Pancreas (tissue), 10 donors: ENCODE measurements at places on chromosomes 16 and 17. TPM values are rescaled to one million over a fixed set of nuclear protein-coding genes. Genes with fewer than 3 reads are reported as not detected.

MT1G gene
- total RNA-seq, result 89.4 TPM

DNA sequence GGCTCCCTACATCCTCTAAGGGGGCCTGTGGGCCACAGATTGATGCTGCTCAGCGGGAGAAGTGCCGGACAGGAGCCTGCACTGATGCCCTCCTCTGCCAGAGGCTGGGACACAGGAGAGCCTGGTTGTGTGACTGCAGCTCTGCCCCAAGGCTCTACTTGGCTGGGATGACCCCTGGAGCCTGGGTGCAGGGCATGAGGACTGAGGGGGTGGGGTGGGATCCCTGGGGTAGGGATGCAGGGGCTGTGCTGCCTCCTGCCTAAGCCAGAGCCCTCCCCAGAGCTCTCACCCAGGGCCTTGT, 577 bp downstream of the EVPLL start:
- no peak for DNase-seq

GRCh38 chr17:61410141-61411010, 10.7 kb downstream of the TBX2 start:
- no peak for DNase-seq

DNA sequence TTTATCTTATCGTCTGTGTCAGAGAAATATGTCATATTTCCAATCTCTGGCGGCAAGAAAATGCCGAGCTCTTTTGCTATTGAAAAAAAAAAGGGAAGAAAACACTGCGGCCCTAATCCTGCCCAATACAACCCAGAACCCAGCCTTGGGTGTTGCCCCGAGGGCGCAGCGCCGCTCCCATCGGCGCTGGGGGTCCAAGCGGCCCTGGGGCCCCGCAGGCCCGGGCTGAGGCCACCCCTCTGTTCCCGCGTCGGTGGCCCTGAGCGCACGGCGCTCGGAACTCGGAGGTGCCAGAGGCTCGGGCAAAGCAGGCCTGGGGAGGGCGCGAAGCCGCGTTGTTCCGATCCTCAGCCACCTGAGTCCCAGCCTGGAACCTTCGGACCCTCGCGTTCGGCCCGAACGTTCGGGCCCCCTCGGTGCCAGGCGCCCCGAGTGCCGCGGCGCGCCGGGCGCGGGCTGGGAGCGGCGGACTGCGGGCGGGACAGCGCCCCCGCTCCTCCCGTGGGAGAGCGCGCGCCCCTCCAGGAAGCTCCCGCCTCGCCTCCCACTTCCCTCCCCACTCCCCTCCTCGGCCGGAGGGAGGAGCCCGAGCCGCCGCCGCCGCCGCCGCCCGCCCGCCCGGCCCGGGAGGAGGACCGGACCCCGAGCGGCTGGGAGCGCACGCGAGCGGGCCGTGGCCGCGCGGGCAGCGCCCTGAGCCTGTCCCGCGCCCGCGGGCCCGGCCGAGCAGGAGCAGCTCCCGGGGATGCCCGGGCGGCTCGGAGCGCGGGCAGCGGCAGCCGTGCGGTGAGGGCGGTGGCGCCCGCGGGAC, at the start of gene CPNE2:
Gene CPNE2 (plus strand): TSS at position 609 of the 811 bp plus-strand sequence. CDS start 18,160 bp downstream, outside the sequence.
- no peak for DNase-seq

DNA sequence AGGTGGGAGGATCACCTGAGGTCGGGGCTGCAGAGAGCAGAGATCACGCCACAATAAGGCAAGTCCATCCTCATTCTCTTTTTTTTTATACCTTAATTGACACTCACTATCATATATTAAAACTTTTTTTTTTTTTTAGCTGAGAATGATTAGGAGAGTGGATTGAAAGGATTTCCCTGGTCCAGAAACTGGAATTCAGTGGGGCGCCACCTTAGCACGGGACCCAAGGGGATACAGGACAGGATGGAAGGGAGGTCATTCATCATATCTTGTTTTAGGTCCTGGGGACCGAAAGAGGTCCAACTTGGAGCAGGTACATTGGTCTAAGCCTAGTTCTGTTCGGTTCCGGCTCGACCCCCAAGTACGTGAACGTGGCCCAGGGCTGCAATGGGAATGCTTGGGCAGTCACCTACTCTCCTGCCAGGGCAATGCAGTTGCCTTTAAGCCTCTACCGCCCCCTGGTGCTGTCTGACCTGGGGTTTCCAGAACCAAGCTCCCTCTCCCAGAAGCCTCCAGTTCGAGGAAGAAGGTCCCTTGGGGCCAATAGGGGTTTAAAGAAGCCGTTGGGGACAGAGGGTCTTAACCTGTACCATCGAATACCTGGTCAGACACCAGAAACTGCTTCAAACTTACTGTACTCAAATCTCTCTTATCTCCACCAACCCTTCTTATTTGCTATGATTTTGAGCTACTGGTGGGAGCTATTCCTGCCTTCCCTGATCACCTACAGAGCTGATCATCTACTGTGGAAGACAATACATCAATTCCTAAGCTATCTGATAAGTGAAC, 19.9 kb upstream of the GPATCH8 start:
- DNase-seq, result peak; percentile 69

- no peak for DNase-seq
Observed at GRCh38 chr17:8910969-8911604, 43.6 kb upstream of the PIK3R6 start.

CMTM1 gene
- total RNA-seq, result 0.94 TPM

GEMIN4 gene
- total RNA-seq, result 7.4 TPM

FBXW10 gene
- not detected for total RNA-seq

DNA sequence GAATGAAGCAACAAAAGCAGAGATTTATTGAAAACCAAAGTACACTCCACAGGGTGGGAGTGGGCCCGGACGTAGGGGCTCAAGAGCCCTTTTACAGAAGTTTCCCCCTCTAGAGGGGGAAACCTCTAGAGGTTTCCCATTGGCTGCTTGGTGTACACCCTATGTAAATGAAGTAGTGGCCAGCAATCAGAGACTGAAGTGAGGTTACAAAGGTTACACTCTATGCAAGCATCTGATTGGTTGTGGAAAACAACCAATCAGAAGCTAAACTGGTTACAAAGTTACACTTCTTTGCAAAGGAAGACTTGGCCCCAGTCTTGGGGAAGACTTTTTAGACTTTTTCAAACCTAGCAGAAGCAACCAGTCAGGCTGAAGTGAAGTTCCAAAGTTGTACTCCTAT, 27.1 kb downstream of the CRAMP1 start:
- no peak for DNase-seq

- DNase-seq, result no peak
Observed at GRCh38 chr17:19904924-19905323, 37.2 kb upstream of the ULK2 start.

GRCh38 chr16:10834130-10834529, 15.5 kb upstream of the TVP23A start:
- no peak for DNase-seq

GRCh38 chr16:78004517-78004916, 17.8 kb upstream of the CLEC3A start:
- no peak for DNase-seq

BRIP1 gene
- 0.59 TPM for total RNA-seq
